Non-pigmented ciliary epithelial cell (primary cell): ENCODE measurements at places on chromosomes 5 and 9.

- DNase-seq = peak; percentile 30
Observed at GRCh38 chr5:151770383-151771258, 1.1 kb upstream of the G3BP1 start.

DNA sequence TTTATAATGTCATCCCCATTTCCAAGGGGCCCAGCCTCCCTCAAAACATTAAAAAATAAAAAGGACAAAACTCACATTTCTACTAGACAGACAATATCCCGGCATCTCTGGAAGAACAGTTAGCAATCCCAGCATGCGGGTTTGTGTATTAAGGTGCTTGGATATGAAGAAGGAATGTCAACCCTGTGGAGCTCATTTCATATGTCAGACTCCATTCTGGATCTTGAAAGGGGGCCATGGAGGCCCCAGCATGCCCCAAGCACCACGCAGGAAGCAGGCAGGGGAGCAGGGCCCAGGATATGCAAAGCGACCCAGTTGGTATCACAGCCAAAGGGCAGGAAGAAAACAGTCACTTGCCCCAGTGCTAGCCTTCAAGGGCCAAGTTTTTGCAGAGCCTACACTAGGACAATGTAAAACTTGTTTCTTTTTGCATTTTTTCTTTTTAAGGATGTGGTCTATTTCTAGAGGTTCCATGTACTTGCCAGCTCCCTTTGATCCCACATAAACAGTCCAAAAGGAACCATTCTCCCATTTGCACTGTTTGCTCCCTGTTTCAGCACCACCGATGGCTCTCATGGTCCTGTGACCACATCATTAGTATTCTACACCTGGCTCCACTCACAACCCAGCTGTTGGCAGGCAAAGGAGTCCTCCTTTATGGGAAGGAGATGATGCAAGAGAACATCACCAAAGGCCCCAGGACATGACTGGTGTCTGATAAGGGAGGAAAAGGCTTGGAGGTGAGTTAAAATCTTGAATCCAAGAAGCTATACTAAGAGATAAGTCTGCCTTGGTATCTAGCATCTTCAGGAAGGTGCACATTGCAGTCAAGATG, 58.3 kb downstream of the FGF1 start:
- DNase-seq = no peak

DNA sequence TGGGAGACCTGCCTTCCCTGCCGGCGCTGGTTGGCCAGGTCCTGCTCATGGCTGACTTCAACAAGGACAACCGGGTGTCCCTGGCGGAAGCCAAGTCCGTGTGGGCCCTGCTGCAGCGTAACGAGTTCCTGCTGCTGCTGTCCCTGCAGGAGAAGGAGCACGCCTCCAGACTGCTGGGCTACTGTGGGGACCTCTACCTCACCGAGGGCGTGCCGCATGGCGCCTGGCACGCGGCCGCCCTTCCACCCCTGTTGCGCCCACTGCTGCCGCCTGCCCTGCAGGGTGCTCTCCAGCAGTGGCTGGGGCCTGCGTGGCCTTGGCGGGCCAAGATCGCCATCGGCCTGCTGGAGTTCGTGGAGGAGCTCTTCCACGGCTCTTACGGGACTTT, 10.6 kb downstream of the DIPK1B start:
- DNase-seq = no peak

DNA sequence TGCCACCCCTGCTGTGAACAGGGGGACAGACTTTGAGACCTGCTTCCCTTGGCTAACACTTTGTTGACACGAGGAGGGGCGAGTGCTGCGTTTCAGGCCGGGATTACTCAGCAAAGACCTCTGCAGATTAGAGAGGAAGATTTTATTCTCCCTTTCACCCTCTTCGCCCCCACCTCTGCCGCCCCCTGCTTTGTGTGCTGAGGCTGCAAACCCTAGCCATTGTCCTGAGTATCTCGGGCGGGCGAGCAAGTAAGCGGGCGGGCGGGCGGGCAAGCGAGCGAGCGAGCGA, 6.0 kb downstream of the ISL1 start:
- DNase-seq = no peak

DNA sequence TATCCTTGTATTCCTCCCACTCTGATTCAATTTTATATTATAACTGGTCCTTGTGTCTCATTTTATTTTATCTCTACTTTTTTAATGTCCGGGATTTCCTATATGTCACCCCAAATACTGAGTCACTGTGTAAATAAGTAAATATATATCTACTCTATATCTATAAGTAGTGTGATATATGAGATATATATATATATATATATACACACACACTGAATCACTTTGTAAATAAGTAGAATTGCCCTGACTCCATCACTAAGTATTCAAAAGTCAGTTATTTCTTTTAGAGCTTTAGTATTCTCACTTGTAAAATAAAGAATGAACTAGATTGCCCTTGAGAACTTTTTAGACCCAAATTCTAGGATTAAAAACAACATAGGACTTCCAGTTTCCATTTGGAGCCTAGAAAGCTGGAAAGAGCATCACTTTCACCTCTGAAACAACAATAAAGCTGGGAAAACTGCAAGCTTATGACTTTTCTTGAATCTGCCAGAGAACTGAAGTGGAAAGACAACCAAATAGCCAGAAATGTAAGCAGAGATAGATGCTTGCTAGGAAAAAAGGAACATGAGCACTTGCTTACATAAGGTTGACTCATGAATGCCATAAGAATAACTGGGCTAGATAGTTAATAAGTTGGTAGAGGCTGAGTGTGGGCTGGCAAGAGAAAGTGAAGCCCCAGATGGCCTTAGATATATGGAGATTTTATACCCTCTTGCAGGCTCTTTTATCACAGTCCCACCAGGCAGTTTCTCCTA, 171.1 kb upstream of the TLX3 start:
- peak; percentile 51 for DNase-seq

GRCh38 chr9:38018958-38019602, 49.9 kb downstream of the SHB start:
- no peak for DNase-seq
